ENCODE measurements at places on chromosomes 1 and 21.
A peak's percentile ranks its signal among the peaks of the same experiment; 100 is the strongest.

- no peak for DNase-seq
Measured at GRCh38 chr21:36804874-36805611, 106.1 kb downstream of the SIM2 start.

DNA sequence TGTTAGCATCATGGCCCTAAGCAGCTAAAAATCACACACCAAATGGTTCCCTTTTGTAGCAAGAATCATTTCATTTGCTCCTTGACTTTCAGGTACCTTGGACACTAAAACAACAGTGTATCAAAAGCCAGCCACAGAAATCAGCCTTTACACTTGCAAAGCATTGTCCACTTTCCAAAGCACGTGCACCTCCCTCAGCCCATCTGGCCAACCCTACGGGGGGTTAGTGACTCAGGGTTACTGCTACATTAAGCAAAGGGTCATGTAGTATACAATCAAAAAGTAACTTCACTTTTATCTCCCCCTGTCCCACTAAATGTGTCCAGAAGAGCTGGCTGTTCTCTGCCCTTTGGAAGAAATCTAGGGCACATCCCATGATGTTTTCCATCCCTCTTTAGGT is 149.7 kb downstream of the HIVEP3 start:
- no peak for DNase-seq

GRCh38 chr1:1748686-1749321 is 24.6 kb upstream of the CDK11A start:
- DNase-seq, result no peak

GRCh38 chr1:243745356-243745755 is 104.7 kb downstream of the AKT3 start:
- no peak for DNase-seq

DNA sequence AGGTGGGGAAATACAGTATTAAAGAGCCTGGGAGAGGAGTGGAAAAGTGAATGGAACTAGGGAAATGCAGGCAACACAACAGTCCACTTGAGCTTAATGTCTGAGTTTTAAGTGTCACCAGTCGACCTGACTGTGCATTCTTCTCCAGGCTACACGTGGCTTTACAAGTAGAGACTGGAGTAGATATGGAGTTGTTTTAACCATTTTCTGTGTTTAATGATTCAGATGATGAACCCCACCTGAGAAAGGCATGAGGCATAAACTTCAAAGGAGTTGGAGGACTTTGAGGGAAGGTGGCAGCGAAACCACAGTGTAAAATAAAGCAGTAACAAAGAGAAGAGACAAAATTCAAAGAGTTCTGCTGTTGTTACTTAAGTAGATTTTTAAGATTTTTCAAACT is 12.6 kb downstream of the FUBP1 start:
- DNase-seq, result no peak

GRCh38 chr1:206049293-206049692 is 3.7 kb upstream of the RHEX start:
- DNase-seq, result no peak

DNA sequence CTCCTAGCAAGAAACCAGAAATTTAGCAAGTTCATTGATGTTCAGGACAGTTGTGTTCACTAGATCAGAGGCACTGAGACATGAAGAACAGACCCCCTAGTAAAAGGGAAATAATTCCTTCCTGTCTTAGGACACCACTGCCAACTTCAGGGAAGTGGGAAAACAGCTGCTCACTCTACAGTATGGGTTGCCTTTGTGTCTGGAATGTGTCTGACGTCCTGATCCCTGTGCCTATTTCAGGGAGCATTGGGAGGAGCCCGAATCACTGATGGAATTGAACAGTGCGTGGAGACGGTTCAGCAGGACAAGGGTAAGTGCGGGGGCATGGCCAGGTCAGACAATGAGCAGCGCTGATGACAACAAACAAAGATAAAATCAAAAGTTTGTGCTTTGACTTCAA is 21.0 kb downstream of the S100A11 start:
- DNase-seq, result no peak

- no peak for DNase-seq
Measured at GRCh38 chr1:30250984-30251850, 472.2 kb downstream of the MATN1 start.

GRCh38 chr1:33696962-33697361 is 166.9 kb upstream of the HMGB4 start:
- DNase-seq, result no peak

DNA sequence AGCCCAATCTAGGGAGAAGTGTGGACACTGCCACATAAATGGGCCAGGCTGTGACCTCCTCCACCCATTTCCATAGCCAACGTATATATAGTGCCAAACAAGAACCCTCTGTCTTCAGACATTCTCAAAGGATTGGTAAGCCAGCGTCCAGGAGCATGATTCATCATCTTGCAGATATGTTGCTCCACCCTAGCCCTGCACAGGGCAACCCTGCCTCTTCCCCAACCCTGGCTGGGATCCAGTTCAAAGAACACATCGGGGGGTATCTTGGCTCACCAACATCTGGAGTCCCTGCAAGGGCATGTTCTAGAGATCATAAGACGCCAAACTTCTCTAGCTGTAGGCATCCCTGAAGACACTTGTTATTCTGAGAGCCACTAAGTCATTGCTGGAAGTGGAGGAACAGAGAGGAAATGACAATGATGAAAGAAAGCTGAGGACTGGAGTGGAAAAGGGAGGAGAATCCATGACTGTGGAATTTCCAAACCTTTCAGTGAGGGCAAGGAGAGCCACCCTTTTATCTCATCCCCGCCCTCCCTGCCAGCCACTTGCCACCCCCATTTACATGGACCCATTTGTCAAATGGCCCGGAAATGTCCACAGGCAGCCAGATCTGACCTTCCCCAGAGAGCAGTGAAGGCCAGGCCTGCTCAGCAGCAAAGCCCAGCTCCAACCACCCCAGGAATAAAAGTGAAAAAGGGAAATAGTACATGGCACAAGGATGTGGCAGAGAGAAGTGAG is 144.1 kb upstream of the CTTNBP2NL start:
- DNase-seq, result no peak

- DNase-seq, result no peak
Measured at GRCh38 chr21:40639616-40640194, 207.3 kb downstream of the DSCAM start.

GRCh38 chr1:204728456-204728855 is 42.9 kb upstream of the LRRN2 start:
- no peak for DNase-seq

DNA sequence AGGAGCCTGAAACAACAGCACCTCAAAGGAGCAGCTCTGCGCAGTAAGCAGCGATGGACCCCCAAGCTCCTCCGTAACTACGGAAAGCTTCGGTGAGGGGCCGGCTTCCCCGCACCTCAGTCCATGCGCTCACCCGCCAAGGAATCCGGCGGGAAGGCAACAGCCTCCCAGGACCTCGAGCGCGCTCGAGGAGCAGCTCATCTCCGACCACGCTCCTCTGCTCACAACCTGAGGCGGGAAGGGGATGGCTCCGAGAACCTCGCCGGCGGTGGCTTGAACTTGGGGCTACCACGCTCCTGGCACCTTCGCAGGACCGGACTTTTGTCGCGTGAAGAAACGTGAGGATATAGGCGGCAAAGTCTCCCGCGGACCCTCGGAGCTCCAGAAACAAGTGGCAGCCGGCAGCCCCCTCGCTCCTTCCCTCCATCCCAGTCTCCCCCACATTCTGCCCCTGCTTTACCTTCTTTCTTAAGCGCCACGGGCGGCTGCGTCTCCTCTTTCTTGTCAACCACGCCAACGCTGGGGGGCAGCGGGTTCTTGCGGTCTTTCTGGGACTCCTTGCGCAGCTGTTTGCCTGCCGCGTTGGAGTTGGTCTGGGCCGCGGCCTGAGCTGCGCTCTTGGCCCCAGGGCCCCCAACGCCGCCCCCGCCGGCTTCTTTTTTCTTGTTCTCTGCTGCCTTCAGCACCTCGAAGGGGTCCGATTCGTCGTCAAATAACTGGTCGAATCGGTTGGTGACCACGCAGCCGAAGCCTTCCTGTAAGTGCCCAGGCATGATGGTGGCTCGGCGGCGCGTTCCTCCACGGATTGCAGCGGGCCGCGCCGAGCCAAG is 459 bp downstream of the SERBP1 start:
- DNase-seq, result peak; percentile 12

DNA sequence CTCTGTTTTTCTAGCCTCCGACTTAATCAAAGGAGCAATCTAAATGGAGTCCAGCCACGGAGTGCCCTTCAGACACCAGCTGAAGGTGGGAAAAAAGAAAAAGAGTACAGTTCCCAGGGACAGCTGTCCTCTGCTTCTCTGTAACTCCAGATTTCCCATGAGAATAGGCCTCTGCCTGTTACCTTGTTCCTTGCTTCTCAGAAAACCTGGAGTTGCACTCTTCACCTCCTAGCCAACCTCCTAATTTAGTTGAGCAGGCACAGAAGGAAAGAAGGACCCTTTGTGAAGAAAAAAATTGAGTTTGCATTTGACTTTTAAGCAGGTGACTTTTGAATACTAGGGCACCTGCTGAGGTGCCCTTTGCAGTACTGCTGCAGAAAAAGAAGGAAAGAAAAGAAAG is 8.3 kb downstream of the BARHL2 start:
- DNase-seq, result no peak

GRCh38 chr1:216461466-216461865 is 38.2 kb upstream of the USH2A start:
- DNase-seq, result no peak

DNA sequence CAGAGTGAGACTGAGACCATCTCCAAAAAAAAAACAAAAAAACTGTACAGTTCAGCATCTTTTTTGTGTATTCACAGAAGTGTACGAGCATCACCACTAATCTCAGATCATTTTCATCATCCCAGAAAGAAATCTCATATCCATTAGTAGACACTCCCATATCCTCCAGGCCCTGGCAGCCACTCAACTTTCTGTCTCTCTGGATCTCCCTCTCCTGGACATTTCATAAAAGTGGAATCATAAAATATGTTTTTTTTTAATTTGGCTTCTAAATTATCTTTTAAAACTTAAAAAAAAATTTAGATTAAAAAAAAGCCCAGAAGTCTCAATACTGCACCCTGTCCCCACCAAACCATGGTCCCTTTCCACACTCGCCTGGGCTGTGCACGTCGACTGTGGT is 22.1 kb downstream of the RIPPLY3 start:
- no peak for DNase-seq

GRCh38 chr1:77413541-77414335 is 131.9 kb downstream of the AK5 start:
- DNase-seq, result no peak

- DNase-seq, result no peak
Measured at GRCh38 chr21:42665026-42665425, 11.6 kb downstream of the PDE9A start.
